ENCODE measurements at places on chromosomes 1 and 21.

- DNase-seq = no peak
These were observed 144.5 kb upstream of the DNAH14 start for GRCh38 chr1:224785040-224785328.

- DNase-seq = no peak
These were observed 24.0 kb downstream of the NGF start for GRCh38 chr1:115314092-115314491.

DNA sequence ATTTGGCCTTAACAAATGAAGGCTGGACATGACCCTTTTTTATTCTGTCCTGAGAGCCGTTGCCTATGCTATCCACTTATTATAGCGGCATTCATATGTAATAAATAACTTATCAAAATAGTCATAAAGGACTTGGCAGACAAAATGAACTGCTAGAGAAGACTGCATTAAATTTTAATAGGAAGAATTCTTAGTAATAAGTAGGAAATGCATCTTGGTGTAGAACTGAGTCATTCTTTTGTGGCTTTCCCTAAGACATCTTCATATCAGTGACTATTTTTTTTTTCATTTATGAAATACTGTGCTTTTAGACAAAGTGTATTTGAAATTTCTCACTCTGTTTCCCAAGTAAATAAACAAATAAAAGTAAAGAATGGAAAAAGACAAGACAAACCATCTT lies 45.6 kb downstream of the PBX1 start:
- DNase-seq = no peak

GRCh38 chr21:39232861-39233291 lies 49.6 kb upstream of the PSMG1 start:
- no peak for DNase-seq

DNA sequence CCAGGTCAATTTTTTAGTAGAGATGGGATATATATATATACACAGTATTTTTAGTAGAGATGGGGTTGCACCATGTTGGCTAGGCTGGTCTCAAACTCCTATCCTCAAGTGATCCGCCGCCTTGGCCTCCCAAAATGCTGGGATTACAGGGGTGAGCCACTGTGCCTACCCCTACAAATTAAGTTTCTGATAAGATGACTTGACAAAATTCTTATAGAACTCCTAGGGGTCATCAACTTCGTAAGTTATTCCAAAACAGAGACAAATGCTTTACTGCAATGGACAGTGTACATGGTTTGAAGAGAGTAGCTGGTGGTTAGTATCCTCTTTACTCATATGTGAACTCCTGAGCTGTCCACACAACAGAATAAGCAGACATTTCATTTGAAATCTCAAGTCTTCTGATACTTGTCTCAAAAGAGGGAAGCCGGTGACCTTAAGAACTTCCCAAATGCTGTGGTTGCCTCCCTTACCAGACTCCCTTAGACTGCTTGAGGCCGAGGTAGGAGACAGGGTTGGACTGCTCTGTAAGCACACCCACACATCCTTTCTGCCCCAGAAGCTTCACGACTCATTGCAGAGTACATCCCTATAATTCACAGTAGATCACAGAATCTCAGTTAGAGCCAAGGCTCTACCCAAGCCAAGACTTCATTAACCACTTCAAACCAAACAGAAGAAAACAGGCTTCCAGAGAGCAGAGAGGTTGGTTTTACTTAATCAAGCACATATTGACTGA lies 244.1 kb upstream of the IRF2BP2 start:
- no peak for DNase-seq
